Heart right ventricle (tissue), 16 donors: ENCODE measurements at places on chromosomes 7 and 10.
A peak's percentile ranks its signal among the peaks of the same experiment; 100 is the strongest.

DNA sequence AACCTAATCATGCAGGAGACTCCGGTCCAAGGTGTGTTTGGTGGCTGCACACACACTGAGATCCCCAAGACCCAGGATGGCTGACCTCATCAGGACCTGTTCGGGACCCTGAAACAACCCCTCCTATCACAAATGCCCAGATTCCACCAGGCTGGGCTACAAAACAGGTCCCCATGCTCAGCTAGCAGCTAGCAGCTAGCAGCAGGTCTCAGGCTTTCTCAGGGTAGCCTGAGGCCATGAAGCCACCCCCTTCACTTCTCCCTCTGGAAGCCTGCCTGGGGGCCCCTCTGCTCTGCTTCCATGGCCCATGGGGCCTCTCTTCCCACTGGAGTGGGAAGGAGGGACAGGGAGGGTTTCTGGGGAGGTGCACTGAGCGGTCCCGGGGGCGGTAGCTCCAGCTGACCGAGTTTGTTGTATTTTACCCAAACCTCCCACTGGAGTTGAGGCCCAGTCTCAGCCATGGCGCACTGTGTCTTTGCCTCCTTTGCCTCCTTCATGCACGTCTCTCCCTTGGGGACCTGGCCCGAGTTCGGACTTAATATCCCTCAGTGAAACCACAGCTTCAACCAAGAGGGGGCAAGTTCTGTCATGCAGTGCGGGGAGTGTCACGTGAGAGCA is 95.1 kb upstream of the GPR26 start:
- H3K27ac ChIP-seq = no peak overlapping the region
- no peaks in the 10 kb centered on the region for H3K36me3 ChIP-seq
- peaks cover 72% of the 10 kb centered on the region for H3K27me3 ChIP-seq
- no peaks in the 10 kb centered on the region for H3K4me1 ChIP-seq
- H3K4me3 ChIP-seq = no peak overlapping the region

- no peak overlapping the region for H3K27ac ChIP-seq
- no peak overlapping the region for H3K4me3 ChIP-seq
- H3K4me1 ChIP-seq = no peaks in the 10 kb centered on the region
- no peak for DNase-seq
- H3K36me3 ChIP-seq = no peaks in the 10 kb centered on the region
Observed at GRCh38 chr10:120828763-120829319, 22.3 kb upstream of the WDR11 start.

DNA sequence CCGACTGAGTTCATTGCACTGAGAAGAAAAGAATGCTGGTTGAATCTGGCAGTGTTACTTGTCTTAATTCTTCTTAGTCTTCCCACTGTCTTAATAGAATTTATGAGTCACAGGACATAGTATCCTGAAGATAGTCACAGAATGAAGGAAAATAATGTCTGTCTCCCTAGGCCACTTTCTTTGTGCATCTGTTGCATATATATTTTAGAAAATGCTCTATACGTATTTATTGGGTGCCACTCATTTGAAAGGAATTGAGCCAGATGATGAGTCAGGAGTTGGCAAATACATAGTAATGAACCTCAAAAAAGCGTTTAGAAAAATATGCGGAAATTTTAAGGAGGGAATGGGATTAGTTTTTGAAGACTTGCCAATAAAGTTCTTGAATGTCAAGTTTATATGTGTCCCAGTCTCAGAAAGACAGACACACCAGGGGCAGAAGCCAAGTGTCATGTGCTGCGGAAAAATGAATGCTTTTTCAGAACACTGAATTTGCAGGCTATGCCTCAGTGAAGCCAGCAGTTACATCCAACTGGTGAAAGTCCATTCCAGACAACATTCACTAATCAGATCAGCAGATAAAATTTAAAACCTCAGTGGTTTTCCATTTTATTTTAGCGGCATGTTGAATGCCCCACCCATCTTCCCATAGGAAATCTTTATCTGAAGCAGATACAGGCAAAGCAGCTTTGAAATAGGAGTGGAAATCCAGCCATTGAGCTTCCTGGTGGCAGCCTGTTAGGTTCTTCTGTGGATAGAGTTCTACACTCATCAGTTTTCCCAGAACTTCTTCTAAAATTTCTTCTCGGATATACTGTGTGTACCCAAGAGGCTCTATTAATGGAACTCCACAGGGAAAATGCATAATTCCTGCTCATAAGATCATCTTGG is 308.4 kb downstream of the BICC1 start:
- peak overlapping the region; percentile 10 for H3K27ac ChIP-seq
- DNase-seq = no peak
- H3K36me3 ChIP-seq = no peaks in the 10 kb centered on the region
- no peak overlapping the region for H3K4me3 ChIP-seq
- H3K4me1 ChIP-seq = peaks cover 23% of the 10 kb centered on the region

DNA sequence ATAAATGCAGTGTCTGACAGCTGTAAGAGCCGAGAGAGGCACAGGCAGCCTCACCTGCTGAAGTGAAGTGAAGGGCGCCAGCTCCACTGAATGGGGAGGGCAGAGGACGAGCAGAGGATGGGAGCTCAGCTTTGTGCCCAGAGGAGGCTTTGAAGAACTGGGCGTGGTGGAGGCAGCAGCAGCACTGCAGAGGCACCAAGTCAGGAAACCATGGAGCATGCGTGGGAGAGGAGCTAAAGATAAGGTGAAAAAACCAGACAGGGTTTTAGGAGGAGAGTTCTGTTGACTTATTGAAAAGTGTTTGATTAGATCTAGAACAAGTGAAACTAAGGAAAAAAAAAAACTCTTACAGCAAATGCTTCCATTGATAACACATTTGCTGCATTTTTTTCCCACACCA is 216.4 kb downstream of the CXCL12 start:
- DNase-seq = no peak
- H3K4me3 ChIP-seq = no peak overlapping the region
- H3K27me3 ChIP-seq = no peaks in the 10 kb centered on the region
- H3K36me3 ChIP-seq = no peaks in the 10 kb centered on the region
- no peak overlapping the region for H3K27ac ChIP-seq

DNA sequence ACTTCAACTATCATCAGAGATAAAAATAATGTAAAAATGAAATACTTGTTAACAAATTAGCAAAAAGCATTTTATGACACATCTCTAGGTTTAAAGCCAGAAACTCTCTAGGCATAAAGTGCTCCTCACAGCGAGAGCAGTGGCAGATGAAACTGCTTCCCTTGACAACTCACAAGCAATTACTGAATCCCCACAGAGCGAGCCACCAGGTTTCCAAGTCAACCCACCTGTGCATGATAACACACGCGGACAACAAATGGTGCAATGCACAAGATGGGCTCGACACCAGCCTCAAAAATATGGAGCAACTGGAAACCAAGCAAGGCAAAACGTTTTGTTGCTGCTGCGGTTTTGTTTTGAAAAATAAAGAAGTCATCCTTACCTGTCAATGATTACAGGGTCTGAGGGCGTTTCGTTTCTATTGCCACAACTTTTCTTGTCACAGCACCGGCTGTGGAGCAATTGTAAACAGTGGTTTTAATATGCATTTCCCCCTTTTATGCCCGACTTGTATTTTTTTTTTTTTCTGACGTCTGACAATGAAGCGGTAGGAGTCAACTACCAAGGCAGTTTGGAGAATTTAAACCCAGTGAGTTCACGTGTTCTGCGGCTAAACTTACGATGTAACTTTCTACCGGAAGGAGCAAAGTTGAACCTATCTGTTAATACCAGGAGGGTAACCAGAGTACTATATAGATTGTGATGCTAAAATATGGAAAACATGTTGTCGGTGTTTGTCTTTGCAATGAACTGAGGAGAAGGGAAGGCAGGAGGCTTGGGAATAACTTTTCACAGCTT is 7.0 kb downstream of the EBF3 start:
- peaks cover 73% of the 10 kb centered on the region for H3K27me3 ChIP-seq
- no peak for DNase-seq
- peaks cover 13% of the 10 kb centered on the region for H3K4me1 ChIP-seq
- peak overlapping the region; percentile 29 for H3K4me3 ChIP-seq

GRCh38 chr10:124591123-124591495 is 129.5 kb downstream of the LHPP start:
- H3K4me3 ChIP-seq = no peak overlapping the region
- DNase-seq = no peak
- no peak overlapping the region for H3K27ac ChIP-seq
- no peaks in the 10 kb centered on the region for H3K36me3 ChIP-seq
- H3K27me3 ChIP-seq = no peaks in the 10 kb centered on the region

GRCh38 chr10:100779329-100779728 is 33.9 kb downstream of the PAX2 start:
- H3K4me3 ChIP-seq = no peak overlapping the region
- peaks cover 76% of the 10 kb centered on the region for H3K27me3 ChIP-seq
- no peaks in the 10 kb centered on the region for H3K4me1 ChIP-seq
- no peaks in the 10 kb centered on the region for H3K36me3 ChIP-seq
- no peak for DNase-seq

GRCh38 chr7:90579181-90579688 is 16.9 kb upstream of the CDK14 start:
- no peak overlapping the region for H3K4me3 ChIP-seq
- DNase-seq = no peak

GRCh38 chr7:103809229-103809994 is 180.0 kb downstream of the RELN start:
- no peak overlapping the region for H3K27ac ChIP-seq
- H3K4me1 ChIP-seq = no peaks in the 10 kb centered on the region
- H3K27me3 ChIP-seq = no peaks in the 10 kb centered on the region
- H3K36me3 ChIP-seq = no peaks in the 10 kb centered on the region
- no peak for DNase-seq
- H3K4me3 ChIP-seq = no peak overlapping the region

- H3K27me3 ChIP-seq = peaks cover 46% of the 10 kb centered on the region
- no peak overlapping the region for H3K27ac ChIP-seq
- no peaks in the 10 kb centered on the region for H3K4me1 ChIP-seq
- no peaks in the 10 kb centered on the region for H3K36me3 ChIP-seq
- DNase-seq = no peak
Observed at GRCh38 chr10:46544989-46545791, 11.3 kb downstream of the GPRIN2 start.

DNA sequence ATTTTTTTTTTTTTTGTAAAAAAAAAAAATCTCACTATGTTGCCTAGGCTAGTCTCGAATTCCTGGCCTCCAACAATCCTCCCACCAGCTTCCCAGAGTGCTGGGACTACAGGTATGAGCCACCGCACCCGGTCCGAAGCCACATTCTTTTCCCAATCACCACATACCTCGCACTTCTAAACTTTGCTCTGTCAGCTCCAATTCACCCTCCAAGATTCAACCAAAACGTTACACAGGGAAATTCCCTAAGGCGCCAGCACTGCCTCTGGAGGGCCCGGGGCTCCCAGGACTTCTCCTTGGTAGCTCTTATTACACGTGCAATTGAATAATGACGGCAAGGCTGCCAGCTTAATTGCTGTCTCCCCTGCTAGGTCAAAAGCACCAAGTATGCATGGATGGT is 10.3 kb upstream of the DNAAF5 start:
- no peaks in the 10 kb centered on the region for H3K27me3 ChIP-seq
- no peaks in the 10 kb centered on the region for H3K4me1 ChIP-seq
- no peak overlapping the region for H3K27ac ChIP-seq

GRCh38 chr7:111931016-111931517 is 275.1 kb downstream of the DOCK4 start:
- H3K4me3 ChIP-seq = no peak overlapping the region
- peak overlapping the region; percentile 40 for H3K27ac ChIP-seq
- no peak for DNase-seq
